Breast epithelium (tissue), 4 donors: ENCODE measurements at places on chromosomes 3 and 15.

DNA sequence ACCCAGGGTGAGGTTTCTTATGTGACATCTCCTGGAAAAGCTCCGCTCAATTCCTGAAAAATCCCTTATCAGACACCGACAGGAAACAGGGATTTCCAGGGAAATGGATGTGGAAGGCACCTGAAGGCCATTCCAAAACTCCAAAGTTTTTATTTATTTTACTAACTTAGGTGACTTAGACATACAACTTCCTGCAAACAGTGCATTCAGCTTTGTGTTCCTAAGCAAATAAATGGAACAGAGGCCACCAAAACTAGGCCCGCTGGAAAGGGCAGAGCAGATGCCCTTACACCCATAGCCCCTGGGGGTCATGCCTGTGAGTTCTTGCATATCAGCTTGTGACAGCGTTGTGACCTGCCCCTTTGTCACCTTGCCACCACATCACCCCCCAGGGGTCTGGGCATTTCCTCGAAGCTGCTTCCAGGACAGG lies 239.4 kb downstream of the XXYLT1 start:
- DNase-seq, result no peak

- peak; percentile 74 for DNase-seq
These were observed 36.9 kb downstream of the DNASE1L3 start for GRCh38 chr3:58173669-58174398.

- no peak for DNase-seq
These were observed 50.3 kb downstream of the NPTN start for GRCh38 chr15:73582851-73583379.

DNA sequence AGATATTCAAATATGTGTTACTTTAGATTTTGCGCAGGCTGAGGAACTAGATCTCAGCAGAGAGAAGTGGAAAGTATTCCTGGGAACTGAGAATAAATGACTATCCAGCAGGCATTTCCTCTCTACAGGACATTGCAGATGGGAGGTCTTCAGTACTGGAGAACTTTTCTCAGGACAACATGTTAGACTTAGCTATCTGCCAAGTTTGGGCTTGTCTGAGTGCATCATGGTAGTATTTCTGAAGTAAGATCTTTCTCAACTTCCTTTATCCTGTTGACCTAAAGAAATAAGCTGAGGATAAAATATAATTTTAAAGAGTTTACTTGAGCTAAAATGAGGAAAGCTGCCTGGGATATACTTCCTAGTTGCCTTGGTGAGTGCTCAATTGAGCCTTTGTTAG lies 167.9 kb upstream of the BCHE start:
- DNase-seq, result no peak

- DNase-seq, result no peak
These were observed 3.2 kb upstream of the LSG1 start for GRCh38 chr3:194675081-194675640.

GRCh38 chr3:59450946-59451763 lies 401.3 kb upstream of the CFAP20DC start:
- DNase-seq, result no peak

- no peak for DNase-seq
These were observed 9.6 kb downstream of the KLF15 start for GRCh38 chr3:126347543-126348161.

- no peak for DNase-seq
These were observed 304.7 kb downstream of the SUCLG2 start for GRCh38 chr3:67349551-67350174.

- DNase-seq, result no peak
These were observed 33.4 kb downstream of the SPINK8 start for GRCh38 chr3:48299746-48300712.

- no peak for DNase-seq
These were observed 835.0 kb downstream of the TBL1XR1 start for GRCh38 chr3:176362191-176362731.

- DNase-seq, result no peak
These were observed 141.6 kb upstream of the FRMD4B start for GRCh38 chr3:69527498-69527897.

- DNase-seq, result no peak
These were observed 3.6 kb upstream of the DNAJB8 start for GRCh38 chr3:128470134-128470899.

DNA sequence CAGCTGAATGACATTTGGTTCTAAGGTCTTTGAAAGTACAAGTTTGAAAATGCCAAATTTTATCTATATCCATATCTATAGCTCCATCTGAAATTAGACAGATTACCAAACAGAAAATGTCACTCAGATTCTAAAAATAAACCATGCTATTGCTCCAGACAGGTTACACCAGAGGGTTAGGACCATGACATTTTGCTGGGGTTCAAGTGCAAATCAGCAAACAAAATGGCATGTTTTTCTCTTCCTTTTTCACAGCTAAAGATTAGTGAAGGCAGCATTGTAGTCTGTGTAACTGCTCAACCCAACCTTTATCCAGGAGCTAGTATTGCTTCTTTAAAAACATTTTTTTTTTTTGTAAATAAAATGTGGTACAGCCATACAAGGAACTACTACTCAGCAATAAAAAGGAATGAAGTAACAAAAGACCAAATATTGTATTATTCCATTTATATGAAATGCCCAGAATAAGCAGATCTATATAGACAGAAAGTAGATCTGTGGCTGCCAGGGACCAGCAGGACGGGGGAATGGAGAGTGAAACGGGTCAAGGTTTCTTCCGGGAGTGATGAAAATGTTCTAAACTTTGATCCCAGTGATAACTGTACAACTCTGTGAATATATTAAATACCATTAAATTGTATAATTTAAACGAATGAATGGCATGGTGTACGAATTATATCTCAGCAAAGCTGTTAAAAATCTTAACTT lies 18.2 kb downstream of the VGLL4 start:
- DNase-seq, result no peak

DNA sequence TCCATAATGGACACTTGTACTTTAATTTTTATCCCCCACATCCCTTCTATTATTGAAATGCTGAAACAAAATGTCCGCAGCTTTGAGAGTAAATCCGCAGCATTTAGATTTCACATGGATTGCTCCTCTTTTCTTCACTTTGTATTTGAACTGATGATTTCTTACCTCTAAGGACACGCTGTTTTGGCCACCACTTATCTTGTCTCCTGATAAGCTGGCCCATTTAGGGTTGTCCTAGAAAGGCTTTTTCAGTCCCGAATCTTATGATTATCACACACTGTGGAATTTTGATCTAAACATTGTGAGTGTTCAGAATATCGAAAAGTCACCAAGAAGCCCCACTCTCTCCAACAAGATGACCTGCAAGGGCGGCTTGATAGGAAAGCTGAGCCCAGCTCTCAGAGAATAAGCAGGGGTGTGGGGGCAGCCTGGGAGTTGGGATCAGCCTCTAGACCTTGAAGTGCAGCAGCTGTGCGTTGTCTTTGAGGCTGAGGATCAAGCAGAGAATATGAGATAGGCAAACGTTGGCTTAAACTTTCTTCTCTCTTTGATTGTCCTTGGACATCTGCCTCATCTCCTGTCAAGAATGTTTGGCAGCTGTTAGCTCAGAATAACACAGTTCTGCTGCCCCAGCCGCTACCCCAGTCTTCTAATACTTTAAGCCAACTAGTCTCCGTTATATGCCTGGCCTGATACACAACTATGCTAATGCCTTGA lies 399.7 kb upstream of the NR2F2 start:
- DNase-seq, result no peak

DNA sequence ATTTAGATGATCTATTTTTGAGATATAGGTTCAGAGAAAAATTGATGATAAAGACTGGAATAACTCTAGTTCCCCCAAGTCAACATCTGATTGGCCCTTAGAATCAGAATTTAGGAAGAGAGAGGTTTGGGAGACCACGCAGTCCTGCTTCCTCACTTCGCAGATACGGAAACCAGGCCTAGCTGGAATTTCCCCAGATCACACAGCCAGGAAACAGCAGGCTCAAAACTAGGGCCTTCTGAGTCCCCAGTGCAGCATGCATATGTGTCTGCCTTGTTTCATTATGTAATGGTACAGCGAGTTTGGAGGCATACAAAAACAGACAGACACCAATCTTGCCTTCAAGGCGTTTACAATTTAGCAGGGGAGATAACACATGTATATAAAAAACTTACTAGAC lies 177.1 kb upstream of the ICE2 start:
- DNase-seq, result no peak

DNA sequence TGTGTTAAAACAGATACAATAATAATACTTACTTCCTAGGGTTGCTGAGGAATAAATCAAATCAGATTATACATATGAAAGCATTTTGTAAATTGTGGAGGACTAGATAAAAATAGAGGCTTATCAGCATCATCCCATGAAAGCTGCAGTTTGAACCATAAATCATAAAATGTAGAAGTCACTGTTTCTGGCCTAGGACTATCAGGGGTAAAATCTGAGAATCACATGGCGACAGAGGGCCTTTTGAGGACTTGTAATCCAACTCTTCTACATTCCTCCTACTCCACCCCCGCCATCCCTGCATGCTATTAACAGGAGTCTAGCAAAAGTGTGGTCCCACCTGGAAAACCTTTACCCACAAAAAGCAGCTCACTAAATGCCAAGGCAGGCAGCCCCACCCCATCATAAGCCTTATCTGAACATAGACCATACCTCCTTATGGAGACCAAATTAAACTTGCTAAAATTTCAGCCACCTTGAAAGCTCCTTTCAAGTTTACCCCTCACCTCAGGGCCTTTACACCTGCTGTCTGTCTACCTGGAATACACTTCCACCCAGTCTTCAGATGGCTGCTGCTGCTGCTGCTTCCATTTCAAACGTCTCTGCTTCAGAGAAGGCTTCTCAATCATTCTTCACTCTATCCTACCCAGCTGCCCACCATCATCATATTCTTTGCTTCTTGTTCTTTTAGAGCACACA lies 11.5 kb downstream of the MB21D2 start:
- DNase-seq, result no peak

GRCh38 chr3:187957582-187957981 lies 196.4 kb upstream of the LPP start:
- DNase-seq, result no peak

DNA sequence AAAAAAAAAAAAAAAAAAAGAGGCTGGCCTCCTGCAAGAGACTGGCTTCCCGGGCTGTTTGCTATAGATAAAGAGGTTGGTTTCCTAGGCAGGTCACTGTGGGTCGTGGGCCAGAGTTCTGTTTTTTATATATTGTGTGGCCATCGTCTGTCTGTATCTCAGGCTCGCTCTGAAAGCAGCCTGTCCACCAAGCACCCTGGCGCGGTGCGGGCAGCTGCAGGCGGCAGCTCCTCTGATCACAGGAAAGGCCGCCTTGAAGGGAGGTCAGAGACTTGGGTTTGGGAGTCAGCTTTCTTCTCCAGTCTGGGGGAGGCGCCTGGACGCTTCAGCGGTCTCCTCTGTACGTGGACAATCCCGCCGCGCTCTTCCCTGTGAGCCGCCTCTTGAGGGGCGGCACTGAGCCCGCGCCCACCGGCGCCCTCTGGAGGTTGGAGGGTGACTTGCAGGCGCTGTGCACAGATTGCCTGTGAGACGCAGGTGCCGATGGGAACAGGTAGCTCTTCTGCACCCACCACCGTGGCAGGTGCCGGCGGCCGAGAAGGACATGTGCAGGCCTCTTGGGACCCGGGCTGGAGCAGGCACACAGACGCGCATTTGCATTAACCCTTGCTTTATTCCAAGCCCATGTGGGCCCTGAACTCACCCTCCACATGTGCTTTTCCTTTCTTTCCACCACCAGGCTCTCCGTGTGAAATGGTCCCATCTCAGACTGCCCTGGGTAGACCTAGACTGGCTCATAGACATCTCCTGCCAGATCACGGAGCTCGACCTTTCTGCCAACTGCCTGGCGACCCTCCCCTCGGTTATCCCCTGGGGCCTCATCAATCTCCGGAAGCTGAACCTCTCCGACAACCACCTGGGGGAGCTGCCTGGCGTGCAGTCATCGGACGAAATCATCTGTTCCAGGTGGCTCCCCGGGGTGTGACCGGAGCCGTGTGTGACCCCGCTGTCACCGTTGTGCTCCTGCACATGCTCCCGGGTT lies 89.3 kb downstream of the LRRK1 start:
- DNase-seq, result peak; percentile 89

DNA sequence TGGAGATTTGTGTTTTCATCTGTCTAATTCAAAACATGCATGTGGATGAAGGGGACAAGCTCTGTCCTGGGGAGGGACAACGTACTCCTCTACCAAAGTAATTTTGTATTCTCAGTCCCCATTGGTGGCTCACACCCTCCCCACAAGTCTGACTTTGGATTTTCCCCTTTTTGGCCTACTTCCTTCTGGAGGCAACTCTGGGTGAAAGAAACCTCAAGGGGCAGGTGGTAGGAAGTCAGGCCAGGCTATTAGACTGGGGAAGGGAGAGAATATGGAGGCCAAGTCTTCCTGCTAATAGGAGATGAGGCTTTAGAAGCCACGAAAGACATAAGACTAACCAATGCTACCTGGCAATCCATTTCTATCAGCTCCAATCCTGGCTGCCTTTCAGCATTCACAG lies 124.9 kb upstream of the RASGRP1 start:
- DNase-seq, result no peak

- DNase-seq, result no peak
These were observed 8.3 kb upstream of the SLC9C1 start for GRCh38 chr3:112302150-112302830.

DNA sequence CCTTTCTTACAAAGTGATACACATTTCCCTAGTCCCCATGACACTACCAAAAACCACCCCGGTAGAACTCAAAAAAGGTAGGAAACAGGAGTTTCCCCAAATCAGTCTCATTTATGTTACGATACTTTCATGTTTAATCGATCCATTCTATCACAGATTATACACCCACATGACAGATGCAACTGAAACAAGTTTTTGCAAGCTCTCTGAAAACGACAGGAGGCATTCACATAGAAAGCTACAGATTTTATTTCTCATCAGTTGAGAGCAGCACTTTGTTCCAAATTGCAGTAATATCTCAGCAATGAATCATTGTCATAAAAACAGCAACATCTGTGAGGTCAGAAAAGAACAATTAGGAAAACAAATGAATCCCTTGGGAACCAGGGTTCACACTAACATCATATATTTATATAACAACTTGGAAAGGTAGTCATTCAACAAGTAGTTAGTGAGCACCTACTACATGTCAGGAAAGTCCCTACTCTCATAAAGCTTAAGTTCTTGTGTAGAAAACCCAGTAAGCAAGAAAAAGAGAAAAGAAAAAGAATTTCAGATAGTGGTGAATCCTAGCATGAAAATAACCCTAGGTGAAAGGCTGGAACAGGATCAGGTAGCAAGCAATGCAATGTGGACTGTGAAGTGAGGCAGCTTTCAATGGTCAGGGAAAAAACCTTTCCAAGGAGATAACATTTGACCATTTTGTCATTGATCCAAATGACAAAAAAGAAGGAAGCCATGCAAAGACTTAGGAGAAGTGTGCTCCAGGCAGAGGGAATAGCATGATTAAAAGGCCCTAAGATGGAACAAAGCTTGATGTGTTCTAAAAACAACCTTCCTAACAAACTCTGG lies 8.3 kb downstream of the PLD1 start:
- no peak for DNase-seq

- no peak for DNase-seq
These were observed 160.4 kb downstream of the CHL1 start for GRCh38 chr3:356952-357351.
